ENCODE measurements at places on chromosomes 1 and 21. TPM values are rescaled to one million over a fixed set of nuclear protein-coding genes. Genes with fewer than 3 reads are reported as not detected.

The HPCAL4 gene
- 0.96 TPM for polyA plus RNA-seq

The CYP4A11 gene
- polyA plus RNA-seq, result 59.8 TPM

The FMO5 gene
- polyA plus RNA-seq, result 10.5 TPM

- DNase-seq, result no peak
Observed at GRCh38 chr1:53122961-53123413, 19.5 kb downstream of the SLC1A7 start.

DNA sequence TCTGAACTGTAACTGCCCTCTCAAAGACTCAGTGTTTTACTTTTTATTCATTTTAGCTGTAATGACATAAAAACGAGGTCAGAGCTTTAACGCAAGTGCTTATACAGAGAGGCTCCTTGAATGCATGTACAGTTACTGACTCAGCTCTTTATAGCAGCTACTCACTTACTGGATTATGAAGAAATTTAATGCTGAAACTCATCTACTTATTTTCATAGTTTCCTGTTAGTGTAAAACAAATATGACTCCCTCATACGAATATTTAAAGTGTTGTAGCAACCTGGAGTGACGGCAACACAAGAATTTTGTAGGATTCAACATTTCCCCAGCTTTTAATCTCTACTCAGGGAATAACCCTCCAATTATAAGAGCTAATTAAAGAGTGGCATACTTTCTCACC, 32.7 kb downstream of the ADSS2 start:
- no peak for DNase-seq

DNA sequence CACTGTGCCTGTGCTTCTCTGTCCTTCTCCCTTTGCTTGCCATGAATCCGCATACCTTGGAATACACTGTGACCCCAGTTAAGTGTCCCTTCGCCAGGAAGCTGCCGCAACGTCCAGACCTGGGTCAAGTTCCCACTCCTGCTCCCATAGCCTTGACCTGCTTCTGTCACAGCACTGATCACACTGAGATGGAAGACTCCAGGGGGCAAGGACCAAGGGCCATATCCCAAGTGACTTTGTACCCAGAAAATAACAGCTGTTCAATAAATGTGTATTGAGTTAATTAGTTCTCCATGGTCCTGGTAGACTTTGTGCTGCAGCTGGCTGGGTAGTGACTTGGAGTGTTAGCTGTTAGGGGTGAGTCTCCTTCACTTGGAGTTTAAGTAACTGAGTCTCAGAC, 25.8 kb downstream of the SLC5A9 start:
- no peak for DNase-seq

DNA sequence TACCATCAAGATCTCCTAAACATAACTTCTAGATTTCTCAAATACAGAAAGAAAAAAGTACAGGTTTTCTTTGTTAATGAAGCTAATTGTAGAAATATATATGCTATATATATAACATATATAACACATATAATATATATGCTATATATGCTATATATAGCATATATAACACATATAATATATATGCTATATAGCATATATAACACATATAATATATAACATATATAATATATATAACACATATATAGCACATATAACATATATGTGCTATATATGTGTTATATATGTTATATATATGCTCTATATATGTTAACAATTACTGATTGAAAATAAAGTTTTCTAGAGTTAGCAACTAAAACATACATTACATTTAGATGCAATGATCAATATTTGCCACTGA, 34.8 kb downstream of the RGS21 start:
- no peak for DNase-seq

DNA sequence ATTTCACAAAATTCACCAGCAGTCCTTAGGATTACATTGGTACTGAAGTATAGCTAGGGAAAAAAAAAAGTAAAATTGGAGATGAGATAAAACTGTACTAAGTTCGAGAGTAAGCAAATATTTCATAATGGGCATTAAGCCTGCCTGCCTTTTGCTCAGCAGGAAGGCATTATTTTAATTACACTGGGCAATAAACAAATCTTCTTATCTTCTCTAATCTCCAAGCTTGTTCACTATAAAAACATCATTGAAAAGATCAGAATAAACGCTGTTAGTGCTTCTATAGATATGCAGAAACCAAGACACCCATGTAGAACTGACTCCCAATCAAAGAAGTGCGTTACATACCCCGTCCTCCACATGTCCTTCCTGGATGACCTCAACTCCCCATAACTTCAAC, 174.2 kb upstream of the CHODL start:
- no peak for DNase-seq

DNA sequence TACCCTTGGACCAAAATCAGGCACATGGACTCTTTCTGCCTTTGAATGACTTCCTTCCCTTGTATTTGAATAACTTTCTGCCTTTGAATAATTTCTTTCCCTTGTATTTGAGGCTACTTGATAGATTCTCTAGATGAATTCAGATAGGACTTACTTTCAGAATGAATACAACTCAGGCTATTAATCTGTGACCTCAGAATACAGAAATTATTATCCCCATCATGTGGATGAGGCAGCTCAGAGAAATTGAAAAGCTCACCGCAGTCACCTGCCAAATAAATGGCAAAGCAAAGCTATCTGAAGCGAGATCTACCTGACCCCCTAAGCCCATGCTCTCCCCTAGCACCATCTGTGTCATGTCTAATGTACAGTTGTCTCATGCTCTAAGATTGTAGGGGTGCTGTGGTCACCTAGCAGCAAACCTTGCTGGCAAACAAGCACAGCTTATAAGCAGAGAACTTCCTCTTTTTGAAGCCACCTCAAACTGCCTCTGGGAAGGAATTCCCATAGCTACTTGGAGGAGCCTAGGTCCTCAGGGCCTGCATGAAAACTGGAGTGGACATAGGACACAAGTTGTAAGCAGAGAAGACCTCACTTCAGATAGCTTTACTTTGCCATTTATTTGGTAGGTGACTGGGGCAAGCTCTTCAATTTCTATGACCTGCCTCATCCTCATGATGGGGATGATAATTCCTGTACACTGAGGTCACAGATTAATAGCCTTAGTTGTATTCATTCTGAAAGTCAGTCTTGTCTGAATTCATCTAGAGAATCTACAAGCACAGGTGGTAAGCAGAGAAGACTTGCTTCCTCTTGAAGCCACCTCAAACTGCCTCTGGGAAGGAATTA, 66.1 kb downstream of the FASLG start:
- no peak for DNase-seq

DNA sequence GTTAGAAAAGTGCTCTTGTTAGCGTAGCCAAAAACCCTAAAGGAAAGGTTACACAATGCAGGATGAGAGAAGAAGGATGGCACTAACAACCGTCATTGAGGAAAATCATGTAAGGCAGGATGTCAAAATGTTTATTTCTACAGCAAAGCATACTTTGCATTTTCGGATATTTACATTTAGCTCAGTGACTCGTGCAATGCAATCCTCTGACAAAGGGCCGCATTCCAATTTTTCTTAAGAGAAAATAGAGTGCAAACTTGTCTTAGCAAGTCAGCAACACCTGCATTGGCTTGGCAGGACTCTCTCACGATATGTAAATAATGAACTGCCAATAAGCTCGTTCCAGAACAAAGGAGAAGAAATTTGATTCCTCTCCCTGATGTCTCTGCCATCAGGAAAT, 33.3 kb downstream of the TIAM1 start:
- no peak for DNase-seq

DNA sequence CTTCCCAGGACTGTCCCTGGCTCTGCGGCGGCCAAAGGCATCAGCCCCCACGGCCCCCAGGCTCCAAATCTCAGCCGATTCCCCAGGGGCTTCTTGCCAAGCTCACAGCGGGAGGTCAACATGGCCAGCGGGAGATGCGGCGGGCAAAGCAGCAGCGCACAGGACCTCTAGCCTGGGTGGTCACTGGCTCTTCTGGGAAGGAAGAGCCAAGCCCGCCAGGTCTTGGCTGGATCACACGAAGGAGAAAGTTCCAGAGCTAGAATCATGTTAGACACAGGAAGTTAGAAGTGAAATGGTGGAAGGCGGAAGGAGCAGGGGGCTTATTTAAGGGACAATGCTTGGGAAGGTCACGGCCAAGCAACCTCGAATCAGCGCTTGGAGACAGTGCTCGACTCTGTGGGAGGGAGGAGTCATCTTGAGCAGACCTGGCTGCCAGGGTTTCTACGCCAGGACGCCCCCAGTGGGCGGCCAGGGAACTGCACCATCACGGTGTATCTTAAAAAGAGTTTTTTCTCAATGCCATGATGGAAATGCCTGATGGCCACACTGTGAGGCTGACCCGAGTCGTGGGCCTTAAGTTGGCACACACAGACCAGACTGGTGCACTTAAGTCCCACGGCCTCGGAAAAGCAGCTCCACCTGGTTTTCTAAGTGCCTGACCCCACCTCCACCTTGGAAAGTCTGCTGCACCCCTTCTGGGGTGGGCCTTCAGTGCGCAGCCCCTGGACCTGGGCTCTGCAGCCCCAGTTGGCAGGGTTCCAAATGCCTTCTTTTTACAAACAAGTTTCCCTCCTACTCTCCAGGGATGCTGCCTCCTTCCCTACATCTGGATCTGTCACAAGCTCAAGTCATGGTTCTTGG, 29.3 kb downstream of the SLC66A1 start:
- peak; percentile 64 for DNase-seq

- no peak for DNase-seq
Observed at GRCh38 chr1:160747717-160748116, 8.7 kb downstream of the SLAMF7 start.

- no peak for DNase-seq
Observed at GRCh38 chr1:245407983-245408382, 253.2 kb downstream of the KIF26B start.

Measured in left kidney (tissue), 8 donors.